NT2/D1 (cell line): ENCODE measurements at places on chromosomes 16 and 17.

DNA sequence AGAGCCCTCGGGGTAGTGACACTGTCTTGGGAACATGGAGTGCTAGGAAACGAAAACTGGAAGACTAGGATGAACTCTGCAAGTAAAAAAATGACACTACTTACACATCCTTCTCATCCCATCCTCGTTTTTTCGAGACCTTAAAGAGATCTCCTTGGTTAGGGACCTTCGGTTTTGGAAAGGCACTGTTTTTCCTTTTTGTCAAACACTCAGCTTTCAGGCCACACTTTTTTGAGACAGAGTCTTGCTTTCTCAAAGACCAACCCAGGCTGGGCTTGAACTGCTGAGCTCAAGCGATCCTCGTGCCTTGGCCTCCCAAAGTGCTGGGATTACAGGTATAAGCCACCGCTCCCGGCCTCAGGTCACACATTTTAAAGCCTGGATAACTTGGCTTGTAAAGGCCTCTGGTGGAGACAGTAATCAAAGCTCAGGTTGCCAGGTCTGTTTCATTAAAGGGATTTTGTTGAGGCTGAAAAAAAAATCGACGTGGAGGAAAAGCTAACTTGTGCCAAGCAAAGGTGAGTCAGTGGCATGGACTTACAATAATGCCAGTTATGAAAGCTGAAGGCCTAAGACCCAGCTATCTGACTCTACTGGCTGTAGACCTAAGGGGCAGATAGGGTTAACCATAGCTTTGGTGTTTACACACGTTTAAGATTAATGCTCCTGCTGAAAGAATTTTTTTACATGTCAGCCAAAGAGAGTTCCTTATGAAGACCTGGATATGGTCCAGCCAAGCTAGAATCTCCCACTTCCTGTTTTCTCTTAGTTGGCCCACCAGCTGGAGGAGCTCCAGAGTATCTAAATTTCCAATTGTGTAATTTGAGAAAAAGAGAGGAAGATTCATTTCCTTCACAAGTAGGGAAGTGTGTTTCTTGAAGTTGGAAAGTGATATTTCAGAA is 823 bp downstream of the NBR1 start:
- DNase-seq: no peak

DNA sequence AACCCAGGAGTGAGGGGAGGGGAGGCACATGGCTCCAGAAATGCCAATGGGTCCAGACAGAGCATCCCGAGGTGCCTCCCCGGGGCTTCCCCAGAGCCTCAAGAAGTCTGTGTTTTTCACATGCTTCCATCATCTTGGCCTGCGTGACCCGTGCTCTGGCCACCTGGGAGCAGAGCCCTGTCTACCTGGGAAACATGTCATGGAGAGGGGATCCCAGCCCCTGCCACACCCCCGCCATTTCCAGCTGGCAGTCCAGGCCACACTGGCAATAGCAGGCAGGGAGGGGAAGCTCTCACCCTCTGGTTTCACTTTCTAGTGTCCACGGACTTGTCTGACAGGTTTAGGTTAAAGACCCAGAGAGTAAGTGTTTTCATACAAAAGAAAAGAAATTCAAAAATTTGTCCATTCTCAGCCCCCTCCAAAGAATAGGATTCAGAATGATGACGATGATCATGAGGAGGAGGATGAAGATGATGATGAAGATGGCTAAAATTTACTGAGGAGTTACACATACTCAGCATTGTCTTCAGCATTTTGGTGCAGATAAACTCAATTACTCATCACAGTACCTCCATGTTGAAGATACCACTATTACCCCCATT is 9.0 kb downstream of the SMIM5 start:
- DNase-seq: no peak

DNA sequence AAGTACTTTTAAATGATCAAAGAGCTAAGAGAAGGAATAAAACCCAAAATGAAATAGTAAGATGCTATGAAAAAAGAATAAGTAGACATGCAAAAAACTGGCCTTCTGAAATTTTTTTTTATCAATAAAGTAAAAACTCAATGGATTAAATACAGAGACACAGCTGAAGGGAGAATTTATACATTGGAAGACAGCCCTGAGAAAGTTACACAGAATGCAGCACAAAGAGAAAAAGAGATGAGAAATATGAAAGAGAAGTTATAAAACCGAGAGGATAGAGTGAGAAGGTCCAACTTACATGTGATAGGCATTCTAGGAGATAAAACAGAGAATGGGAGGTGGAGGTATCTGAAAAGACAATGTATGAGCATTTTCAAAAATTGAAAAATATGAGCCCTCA is 57.0 kb downstream of the MARF1 start:
- DNase-seq: no peak

DNA sequence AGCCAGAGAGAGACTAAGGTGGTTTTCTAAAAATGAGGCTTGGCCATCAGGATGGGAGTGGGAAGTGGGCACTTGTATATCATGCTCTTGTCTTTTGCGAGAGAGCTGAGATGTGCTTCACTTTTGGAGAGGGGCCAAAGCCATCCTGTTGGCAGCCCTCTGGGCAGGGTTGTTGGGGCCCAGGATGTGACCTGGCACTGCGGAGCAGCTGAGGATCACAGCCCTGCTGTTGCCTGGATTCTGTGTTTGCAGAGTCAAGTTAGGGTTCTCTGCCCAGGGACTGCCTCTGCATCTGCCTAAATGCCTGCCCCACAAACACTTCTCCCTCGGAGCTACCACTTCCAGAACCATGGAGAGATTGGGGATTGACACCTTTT is 71.2 kb downstream of the PLD6 start:
- DNase-seq: no peak

- peak; percentile 42 for DNase-seq
These were observed at the start of gene DYNC1LI2 for GRCh38 chr16:66751303-66751991. Gene DYNC1LI2, minus strand, starts transcription at chr16:66751609. Its CDS starts 18 bp downstream, at chr16:66751591.

DNA sequence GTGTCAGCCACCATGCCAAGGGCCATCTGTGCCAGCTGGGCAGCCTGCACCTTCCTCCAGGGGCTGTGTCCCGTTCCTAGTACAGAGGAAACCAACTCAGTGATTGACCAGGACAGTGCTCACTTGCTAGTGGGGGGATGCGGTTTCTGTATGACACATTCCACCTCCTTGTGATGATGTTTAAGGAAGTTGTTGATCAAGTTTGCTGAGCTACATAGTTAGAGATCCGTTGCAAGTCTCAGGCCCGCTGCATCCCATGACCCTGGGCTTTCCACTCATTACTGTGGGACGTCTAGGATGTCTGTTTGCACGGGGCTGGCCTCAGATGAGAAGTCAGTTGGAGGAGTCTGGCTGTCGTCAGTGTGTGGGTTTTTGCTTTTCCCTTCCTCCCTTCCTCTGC is 33.6 kb downstream of the RNF213 start:
- DNase-seq: no peak

- no peak for DNase-seq
These were observed 98.9 kb downstream of the ZNF423 start for GRCh38 chr16:49756775-49757558.

- DNase-seq: no peak
These were observed 29.0 kb downstream of the FCSK start for GRCh38 chr16:70483426-70483825.

DNA sequence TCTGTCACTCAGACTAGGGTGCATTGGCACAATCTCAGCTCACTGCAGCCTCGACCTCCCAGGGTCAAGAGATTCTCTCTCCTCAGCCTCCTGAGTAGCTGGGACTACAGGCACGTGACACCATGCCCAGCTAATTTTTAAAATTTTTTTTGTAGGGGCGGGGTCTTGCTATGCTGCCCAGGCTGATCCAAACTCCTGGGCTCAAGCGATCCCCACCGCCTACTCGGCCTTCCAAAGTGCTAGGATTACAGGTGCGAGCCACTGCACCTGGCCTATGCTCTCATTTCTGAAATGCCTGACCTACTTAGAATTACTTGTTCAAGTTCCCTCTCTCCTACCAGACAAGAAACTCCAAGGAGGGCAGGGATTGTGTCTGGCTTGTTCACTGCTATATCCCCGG is 5.1 kb upstream of the GP2 start:
- DNase-seq: no peak

- DNase-seq: no peak
These were observed 258.9 kb upstream of the AXIN2 start for GRCh38 chr17:65820306-65820705.

DNA sequence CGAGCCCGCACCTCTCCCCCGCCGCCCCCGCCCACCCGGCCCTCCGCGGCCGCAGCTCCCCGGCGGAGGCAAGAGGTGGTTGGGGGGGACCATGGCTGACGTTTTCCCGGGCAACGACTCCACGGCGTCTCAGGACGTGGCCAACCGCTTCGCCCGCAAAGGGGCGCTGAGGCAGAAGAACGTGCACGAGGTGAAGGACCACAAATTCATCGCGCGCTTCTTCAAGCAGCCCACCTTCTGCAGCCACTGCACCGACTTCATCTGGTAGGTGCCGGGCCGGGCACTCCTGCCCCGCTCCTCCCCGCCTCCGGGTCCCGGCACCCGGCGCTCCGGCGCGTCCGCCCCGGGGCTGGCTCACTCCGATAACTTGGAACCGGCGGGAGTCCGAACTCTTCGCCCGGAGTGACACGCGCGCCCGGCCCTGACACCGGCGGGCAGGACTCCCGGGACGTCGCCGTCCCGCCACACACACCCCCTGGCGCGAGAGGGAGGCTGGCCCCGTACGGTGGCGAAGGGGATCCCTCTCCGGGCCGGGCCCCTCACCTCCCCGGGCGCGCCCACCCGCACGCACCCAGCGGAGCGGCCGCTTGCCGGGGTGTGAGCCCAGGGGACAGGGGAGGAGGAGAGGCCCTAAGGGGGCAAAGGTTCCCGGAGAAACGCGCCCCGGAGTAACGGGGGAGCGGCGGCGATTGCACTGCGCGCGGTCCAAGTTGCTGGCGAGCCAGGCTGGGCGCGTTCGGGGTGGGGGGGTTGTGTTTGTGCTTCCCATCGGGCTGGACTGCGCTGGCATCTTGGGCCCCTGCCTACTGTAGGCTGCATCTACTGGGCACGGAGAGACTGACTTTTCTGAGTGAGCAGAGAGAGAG is 581 bp downstream of the PRKCA start:
- no peak for DNase-seq

- DNase-seq: no peak
These were observed 16.5 kb downstream of the CNTNAP1 start for GRCh38 chr17:42698736-42699414.

DNA sequence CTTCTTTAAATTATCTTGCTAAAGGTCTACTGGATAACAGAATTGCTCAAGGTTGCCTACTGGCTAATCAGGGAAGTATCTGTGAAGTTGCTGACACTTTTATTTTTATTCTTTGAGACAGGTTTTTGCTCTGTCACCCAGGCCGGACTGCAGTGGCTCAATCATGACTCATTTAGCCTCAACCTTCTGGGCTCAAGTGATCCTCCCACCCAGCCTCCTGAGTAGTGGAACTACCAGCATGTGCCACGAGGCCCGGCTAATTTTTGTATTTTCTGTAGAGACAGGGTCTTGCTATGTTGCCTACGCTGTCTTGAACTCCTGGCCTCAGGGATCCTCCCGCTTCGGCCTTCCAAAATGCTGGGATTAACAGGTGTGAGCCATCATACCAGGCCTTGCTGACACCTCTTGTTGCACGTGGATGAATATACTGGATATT is 43.1 kb downstream of the GLG1 start:
- no peak for DNase-seq

DNA sequence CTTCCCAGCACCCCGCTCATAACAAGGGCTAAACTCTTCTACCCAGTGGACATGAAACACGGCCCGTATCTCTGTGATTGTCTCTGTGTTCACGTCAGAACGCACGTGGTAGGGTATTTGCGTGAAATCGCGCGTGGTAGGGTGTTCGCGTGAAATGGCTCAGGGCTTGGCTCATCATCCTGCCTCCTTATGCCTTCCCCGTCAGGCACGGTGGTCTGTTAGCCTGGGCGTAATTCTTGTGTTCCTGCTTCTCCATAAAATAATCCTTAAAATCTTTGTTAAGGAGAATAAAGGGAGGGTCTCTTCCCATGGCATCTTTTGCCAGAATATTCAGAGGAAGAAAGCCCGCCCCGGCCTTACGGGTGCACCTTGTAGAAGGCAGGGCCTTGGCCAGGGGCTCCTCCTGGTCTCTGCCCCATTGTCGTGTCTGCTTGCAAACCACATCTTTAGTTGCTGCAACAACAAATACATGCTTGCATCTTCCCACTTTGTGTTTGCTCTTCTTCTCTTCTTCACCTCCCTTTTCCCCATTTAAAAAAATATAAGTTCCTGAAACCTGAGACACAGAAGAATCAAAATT is 116.7 kb upstream of the CHMP6 start:
- DNase-seq: no peak

- no peak for DNase-seq
These were observed 9.3 kb downstream of the SLC47A2 start for GRCh38 chr17:19706791-19707727.

GRCh38 chr16:65958086-65958485 is 408.4 kb upstream of the CDH5 start:
- DNase-seq: no peak

DNA sequence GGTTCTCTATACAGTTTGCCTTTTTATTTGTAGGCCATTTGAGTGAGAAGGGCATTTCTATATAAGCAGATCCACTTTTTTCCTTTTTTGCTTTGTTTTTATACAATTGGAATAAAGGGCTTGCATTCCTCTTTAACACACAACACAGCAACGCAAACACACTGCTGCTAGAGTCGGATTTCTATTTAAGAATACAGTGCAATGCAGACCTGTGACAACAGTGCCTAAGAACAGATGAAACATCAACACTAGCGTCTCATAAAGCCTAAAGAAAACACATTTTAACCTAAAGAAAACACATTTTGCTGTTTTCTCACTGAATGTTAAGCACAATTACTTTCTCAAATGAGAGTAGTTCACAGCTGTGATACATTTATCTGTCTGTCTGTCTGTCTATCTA is 1141.1 kb downstream of the CDH11 start:
- DNase-seq: no peak

GRCh38 chr17:63311416-63311937 is 134.6 kb downstream of the CYB561 start:
- no peak for DNase-seq

DNA sequence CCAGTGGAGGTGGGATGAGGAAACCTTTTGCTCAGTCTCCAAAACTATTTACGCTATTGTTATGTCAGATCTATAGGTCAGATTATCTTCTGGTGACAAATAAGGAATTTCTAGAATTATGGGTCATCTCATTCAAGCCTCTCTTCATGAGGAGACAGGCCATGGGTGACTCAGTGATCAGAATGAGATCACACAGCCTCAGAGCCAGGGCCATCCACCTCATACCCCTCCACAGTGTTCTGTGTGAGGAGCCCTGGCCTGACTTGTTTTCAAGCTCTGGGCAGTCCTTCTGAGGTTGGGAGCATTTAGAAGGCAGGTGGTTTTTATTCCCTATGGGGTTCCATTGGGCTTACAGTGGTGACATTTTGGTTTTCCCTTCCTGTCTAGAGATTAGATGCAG is 26.5 kb downstream of the YPEL2 start:
- no peak for DNase-seq

DNA sequence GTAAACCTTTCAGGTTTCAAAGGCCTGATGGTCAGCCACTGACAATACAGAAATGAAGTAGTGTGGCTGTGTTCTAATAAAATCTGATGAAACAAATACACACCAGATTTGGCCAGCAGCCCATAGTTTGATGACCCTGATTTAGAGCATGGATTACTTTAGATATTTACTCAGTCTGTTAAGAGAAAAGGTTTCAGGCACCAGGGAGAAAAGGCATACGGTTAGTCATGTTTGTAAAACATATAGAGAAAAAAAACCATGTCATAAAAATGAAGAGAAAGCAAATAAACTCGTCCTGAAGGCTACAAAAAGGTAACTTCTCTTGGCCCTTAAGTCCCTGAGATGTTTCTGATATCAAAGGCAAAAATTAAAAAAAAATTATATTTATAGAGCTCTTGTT is 112.1 kb downstream of the ADAMTS18 start:
- DNase-seq: no peak
